H1 (cell line): ENCODE measurements at places on chromosomes 4 and X.

DNA sequence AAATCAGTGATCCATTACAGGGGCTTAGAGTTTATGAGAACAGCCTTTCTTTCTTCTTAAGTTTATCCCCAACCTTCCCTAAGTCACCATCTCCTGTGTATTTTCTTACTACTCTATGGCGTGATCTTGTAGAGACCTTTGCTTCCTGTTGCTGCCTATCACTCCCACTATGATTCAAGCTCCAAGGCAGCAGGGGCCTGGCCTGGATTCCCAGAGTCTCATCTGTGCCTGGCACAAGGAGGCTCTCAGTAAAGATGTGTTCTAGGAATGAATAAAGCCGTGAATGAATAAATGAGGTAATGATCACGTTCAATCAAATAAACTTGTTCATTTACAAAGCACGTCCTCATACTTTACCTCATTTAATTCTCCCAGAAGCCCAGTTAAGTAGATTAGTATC is 45.4 kb downstream of the CC2D2A start:
- DNase-seq = no peak

- DNase-seq = no peak
Measured at GRCh38 chr4:159483110-159483781, 380.4 kb downstream of the RAPGEF2 start.

- no peak for DNase-seq
Measured at GRCh38 chr4:66034671-66035070, 364.4 kb upstream of the EPHA5 start.

DNA sequence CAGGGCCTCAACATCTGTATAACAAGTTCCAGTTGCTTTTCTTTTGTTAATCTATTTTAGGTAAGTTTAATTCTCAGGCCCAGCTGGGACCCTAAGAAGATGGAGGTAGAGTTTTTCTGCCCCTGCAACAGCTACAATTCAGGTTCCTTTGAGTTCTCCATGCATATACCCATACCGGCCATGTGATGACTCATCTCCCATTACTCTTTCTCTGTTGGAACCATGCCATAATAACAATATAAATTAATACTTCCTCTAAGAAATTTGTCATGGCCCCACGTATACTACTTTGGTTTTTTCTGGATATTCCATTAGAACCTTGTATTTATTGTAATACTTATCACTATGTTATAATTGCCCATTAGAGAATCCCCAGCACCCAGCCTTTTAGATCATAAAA is 1.3 kb upstream of the INTU start:
- DNase-seq = no peak

GRCh38 chr4:183467246-183467645 is 22.8 kb downstream of the CDKN2AIP start:
- no peak for DNase-seq

DNA sequence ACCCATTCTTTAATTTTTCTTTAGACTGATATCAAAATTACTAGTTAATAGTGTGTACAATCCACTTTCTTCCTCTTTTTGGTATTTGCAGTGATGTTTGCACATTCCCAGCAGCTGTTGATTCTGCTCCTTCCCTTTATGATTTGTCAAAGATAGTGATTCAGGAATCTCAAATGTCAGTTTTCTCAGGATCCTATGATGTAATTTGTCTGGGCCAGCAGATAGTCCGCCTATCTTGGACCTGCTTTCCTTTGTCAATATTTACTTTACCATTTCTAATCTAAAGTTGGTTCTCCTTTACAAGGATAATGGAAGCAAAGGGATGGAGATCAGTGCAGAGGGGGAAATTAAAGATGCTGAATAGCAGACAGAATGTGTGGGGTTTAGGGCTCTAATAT is 122.1 kb downstream of the REELD1 start:
- DNase-seq = no peak

DNA sequence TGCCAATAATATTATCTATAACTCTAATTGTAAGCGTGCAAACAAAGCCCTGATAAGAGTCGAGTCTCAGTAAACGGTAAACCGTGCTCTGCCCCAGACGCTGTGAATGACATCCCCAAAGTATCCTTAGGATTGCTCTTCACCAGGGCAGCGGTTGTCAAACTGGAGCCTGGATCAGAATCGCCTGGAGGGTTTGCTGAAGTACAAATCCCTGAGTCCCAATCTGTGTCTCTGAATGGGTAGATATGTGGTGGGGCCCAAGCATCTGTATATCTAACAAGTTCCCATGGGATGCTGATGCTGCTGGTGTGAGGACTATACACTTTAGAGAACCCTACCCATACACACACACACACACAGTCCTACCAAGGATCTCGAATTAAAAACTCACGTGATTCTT is 813 bp upstream of the APBB2 start:
- DNase-seq = no peak

DNA sequence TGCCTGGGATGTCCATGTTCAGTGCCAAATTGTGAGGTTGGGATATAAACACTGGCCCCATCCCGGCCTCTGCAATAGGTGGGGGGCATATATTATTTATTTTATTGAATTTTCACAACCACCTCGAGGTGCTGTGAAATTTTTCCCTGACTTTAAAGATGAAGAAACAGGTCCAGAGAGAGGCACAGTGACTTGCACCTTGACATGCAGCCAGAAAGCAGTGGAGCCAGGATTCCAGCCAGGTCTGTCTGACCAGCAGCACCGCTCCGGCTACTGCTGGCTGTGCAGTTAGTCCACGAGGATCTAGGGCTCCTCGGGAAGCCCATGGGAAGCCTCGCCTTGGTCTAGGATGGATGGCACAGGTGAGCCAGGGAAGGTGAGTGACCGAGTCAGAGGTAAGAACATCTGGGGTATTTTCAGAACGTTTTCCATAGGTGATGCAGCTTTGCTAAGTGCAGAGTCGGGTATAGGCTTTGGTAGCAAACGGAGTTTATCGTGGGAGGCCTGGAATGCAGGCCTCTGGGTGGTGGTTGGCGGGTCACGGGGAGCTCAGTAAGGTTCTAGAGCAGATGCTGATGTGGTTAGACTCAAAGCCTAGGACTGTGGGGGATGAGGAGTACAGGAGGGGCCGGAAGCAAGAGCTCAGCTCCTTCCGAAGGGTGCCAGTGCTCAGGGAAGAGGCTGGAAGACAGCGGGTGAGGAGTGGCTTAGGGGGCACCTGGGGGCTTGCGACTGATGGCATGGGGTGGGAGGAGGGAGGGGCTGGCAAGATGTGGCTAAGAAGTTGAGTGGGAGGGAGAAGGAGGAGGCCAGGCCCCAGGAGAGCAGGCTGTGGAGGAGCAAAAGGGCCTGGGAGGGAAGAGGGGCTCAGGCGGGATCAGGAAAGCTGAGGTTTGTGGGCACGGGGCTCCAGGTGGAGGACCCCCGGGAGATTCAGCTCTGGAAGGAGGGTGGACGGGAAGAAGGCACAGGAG is 107.7 kb upstream of the LRPAP1 start:
- DNase-seq = no peak

DNA sequence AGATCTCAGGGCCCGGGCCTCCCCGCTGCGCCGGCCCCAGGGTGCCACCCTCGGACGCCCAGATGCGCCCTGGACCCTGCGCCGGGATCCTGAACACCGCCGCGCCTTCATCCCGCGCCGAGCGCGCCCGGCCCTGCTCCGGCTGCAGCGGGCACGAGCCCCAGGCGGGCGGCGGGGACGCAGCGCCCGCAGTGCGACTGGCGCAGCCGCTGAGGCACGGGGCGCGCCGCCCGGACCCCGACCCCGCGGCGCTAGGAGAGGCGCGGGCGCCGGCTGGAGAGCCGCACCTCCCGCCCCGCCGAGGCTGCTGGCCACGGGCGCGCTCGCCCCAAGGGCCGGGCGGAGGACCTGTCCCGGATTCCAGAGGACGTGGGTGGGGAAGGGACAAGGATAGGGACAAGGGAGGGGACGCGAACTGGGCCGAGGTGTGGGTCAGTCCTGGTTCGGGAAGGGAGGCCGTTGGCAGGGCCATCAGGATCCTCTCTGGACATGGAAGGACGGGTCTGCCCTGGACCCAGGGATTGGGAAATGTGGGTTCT is 1.1 kb downstream of the ZFYVE28 start:
- DNase-seq = no peak

DNA sequence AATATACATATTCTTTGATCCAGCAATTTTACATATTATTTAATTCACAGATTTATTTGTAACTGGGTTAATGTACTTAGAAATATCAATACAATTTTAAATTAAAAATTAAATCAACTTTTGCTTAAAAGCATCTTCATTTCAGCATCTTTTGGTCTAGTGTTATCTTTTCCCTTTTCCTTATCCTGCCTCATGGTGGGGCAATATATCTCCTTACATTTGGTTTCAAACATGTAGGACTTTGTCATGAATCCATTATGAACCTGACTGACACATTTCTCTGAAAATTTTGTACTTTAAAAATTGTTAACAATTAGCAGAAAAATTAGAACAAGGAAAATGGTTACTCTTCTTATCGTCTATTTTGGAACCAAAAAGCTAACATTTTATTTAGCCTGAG is 42.8 kb upstream of the ANK2 start:
- no peak for DNase-seq

- DNase-seq = no peak
Measured at GRCh38 chr4:5217421-5217820, 166.1 kb downstream of the STK32B start.

GRCh38 chr4:8200302-8200975 is 1.3 kb downstream of the SH3TC1 start:
- DNase-seq = no peak

DNA sequence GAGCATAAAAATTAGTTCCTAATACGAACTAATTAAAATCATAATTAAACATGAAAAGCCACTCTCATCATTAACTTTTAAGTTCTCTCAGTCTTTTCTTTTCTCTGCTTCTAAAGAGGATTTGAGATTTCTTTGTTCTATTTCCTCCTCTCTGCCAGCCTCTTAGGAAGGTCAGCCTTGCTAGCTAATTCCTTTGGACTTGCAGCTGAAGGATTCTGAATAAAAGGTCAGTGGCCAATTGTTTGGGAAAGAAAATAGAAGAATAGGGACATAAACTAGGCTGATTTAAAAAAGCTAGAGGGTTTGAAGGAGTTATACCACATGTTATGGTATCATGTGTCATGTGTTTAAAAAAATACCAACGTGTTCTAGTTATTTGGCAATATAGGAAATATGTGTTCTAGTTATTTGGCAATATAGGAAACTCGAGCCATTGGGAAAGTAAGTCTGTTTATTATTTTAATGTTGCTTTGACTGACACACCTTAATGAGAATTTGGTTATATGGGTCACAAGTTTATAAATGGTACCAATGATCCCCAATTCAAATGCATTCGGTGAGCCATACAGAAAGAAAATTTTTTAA is 1668.7 kb upstream of the PCDH7 start:
- DNase-seq = no peak

DNA sequence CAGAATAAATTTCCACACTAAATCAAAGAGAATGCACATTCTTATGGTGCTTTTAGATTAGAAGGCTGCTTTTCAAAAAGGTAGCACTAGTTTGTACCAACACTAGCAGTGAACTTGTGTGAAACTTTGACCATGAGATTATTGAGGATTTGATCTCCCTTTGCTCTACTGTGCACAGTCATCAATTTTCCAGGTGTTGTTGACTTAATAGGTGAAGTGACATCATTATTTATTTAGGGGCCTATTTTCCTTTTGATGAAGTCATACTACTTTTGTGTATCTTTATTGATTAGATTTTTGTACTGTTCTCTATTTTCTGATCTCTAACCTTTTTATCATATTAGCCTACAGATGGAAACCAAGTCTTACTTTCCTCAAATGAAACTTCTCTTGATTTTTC is 507.9 kb upstream of the LCORL start:
- DNase-seq = no peak

DNA sequence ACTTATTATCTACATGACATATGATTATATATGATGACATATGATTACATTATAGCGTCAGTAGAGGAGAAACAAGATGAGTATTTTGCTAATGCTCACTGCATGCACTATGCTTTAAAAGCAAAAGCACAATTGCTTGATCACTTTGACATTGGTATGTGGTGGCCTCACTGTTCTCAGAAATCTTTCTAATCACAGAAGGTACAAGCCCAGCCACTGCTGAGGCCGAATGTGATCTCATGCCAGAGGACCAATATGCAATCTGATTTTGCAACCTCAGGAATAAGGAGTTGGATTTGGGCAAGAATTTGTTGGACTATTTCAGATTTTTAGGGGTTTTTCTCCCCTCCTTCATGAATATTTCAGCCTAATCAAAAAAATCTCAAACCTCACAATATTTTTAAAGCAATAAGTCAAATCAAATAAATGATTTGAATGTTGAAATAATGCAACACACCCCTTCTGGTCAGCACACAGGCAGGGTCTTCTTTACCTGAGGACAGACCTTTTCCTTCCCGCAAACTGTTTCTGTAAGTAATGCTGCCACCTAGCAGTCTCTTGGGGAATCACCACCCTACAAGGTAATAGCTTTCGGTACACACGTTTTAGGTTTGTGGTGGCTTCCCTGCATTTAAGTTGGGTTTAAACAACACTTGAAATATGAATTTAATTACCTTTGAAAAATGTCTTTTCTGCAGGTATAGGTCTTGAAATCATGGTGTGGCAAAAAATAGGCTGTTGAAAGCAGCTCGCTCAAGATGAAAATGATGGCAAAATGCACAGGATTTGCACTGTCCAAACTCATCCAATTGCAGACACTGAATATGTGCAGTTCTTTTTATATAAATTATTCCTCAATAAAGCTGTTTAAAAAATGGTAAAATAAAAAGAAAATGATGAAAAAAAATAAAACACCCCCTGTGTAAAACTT is 4.8 kb upstream of the CXCL13 start:
- no peak for DNase-seq

DNA sequence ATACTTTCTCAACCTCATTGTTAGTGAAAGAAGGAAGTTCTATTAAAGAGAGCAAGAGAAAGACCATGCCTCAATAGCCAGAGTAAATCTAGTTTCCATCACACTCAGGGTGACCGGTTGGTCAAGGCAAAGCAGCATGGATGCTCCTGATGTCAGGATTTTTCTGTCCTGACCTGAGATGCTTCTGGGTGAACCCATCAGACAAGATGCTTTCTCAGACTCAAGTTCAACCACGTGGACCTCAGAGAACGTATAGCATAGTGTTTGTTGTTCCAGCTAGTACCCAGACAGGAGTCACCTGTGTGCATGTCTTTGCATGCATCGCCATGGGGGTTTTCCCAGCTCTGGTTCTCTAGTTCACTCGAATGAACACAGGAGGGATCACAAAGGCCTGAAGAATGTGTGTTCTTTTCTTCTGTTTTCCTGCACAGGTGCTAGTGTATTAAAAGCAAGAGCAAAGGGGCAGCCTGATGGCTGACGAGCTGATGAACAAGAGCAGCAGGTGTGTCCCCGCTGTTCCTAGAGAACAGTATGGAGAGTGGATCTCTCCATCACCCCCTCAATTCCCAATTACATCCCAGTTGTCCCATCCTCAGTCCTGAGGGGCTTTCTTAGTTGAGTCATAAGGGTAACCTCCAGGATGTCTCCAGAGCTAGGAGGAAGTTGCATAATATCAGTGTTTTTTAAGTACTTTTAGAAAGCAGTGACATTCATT is 110.5 kb upstream of the ENPP6 start:
- peak; percentile 32 for DNase-seq

GRCh38 chr4:113059449-113060182 is 10.2 kb downstream of the ANK2 start:
- DNase-seq = no peak

- no peak for DNase-seq
Measured at GRCh38 chr4:100989401-100989800, 357.9 kb downstream of the PPP3CA start.
